ENCODE measurements at places on chromosomes 3 and 15.

DNA sequence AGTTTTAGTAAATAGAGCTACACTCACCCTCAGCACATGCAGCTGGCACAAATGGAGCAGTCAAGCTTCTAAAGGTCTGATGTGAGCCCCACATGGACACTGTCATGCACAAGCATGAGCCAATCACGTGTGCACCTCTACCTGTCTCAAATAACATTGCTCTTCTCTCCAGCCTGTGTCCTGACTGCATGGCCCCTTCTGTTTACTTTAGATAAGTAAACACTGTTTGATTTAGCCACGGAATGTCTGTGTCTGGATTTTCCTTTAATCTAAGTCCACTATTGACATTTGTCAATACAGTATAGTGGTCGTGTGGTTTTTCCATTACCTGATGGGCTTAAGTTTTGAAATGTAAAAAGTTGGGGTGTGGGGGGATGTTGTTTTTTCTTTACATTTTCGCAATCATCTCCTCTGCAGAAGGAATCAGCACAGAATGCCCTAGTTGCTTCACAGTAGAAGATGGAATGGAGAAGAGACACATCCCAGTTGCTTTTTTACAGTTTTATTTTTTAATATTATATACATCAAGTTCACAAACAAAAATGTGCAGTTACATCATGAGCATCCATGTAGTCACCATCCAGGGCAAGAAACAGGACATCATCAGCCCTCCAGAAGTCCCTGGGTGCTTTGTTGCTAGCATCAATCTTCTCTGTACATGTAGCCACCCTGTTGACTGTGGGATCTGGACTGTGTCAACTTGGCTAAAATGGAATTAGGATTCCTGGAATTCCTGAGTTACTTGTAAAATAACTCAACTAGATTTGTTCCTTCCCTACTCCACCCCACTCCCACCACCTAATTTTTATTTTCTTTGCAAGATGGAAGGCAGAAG, 146.1 kb downstream of the UACA start:
- peak; percentile 30 for DNase-seq

- DNase-seq, result no peak
Measured at GRCh38 chr3:38647217-38647970, 2.1 kb downstream of the SCN5A start.

GRCh38 chr3:103048068-103048722, 613.4 kb downstream of the ZPLD1 start:
- peak; percentile 66 for DNase-seq

GRCh38 chr15:78129077-78129750, 2.0 kb downstream of the CIB2 start:
- DNase-seq, result peak; percentile 77

DNA sequence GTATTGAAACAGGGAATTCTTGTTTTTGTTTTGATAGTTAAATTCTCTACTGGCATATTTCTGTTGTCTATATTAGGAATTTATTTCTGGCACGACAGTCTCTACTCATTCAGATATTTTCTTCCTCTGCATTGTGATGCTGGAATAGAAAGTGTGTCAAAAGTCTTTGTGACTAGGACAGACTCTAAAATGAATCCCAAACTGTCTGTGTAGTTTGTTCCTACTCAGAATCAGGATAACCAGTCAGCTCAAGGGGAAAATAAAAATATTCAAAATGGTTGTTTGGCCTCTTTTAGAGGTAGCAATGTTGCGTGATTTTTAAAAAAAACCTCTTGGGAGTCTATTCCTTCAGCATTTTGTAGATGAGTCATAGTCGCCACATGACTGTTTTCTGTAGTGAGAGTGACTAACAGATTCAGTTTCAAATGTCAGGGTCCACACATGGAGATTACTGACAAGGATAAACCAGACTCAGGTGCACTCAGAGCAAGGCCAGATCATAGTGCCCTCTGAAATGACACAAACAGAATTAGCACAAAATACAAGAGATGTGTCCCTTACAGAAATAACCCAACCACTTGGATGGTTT, 13.1 kb downstream of the SLC7A14 start:
- DNase-seq, result peak; percentile 91

DNA sequence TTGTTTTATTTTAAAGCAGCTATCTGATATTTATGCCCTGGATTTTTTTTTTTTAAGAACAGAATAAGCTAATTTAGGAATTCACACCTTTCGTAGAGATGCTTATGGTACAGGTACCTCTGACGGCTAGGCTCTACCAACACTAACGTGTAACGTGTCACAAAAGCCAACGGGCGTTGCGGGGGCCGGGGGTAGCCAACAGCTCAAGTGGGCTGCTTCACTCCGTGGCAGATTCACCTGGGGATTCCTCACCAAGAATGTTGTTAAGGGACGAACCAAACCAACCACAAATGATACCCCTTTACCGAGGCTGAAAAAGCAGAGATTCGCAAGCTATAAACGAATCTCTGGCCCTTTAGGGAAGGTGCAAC, 1.0 kb downstream of the TMCC1 start:
- no peak for DNase-seq
